Karpas-422 (cell line): ENCODE measurements at places on chromosomes 5 and 9. TPM values are rescaled to one million over a fixed set of nuclear protein-coding genes. Genes with fewer than 3 reads are reported as not detected.

The MRRF gene
- total RNA-seq, result 36.3 and 67.3 TPM in 2 replicates

- no peak for DNase-seq
- H3K27me3 ChIP-seq, result no peaks in the 10 kb centered on the region
- H3K36me3 ChIP-seq, result no peaks in the 10 kb centered on the region
- H3K4me3 ChIP-seq, result no peak overlapping the region
- H3K4me1 ChIP-seq, result no peaks in the 10 kb centered on the region
- H3K27ac ChIP-seq, result no peak overlapping the region
Observed at GRCh38 chr9:71854811-71855210, 56.2 kb downstream of the ABHD17B start.

DNA sequence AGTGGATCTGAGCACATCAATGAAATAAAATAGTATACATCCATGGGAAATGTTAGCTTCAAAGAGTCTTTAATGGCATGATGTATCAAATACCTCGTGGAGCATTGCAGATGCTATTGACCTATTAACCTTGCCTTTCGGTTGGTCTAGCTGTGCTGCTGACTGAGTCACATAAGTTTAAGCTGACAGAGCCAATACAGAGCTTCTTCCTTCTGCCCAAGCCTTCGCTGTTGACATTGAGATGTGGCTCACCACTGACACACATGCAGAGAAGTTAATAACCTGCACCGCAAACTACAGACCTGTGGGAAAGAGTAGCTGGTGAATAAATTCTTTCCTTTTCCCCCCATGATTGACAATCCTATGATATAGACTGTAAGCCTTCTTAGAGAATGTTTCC is 78.2 kb downstream of the LURAP1L start:
- H3K27me3 ChIP-seq, result no peaks in the 10 kb centered on the region
- H3K36me3 ChIP-seq, result no peaks in the 10 kb centered on the region
- no peak overlapping the region for H3K4me3 ChIP-seq
- no peaks in the 10 kb centered on the region for H3K4me1 ChIP-seq
- no peak overlapping the region for H3K27ac ChIP-seq
- DNase-seq, result no peak

The DNAH5 gene
- not detected in 2 replicates for total RNA-seq

- DNase-seq, result no peak
- H3K27me3 ChIP-seq, result peaks cover 3% of the 10 kb centered on the region; the same call in 1 of the 2 replicates
- H3K4me3 ChIP-seq, result peak overlapping the region; percentile 83; the same call in 1 of the 2 replicates
- H3K36me3 ChIP-seq, result no peaks in the 10 kb centered on the region
- H3K27ac ChIP-seq, result no peak overlapping the region
Observed at GRCh38 chr9:98808875-98809274, 1.4 kb downstream of the GALNT12 start.
